ENCODE measurements at places on chromosomes 6 and 20.

GRCh38 chr6:150150821-150151646, 8.2 kb downstream of the PPP1R14C start:
- no peak for DNase-seq

- DNase-seq = no peak
These were observed 194.5 kb upstream of the KHDRBS2 start for GRCh38 chr6:62480544-62480943.

DNA sequence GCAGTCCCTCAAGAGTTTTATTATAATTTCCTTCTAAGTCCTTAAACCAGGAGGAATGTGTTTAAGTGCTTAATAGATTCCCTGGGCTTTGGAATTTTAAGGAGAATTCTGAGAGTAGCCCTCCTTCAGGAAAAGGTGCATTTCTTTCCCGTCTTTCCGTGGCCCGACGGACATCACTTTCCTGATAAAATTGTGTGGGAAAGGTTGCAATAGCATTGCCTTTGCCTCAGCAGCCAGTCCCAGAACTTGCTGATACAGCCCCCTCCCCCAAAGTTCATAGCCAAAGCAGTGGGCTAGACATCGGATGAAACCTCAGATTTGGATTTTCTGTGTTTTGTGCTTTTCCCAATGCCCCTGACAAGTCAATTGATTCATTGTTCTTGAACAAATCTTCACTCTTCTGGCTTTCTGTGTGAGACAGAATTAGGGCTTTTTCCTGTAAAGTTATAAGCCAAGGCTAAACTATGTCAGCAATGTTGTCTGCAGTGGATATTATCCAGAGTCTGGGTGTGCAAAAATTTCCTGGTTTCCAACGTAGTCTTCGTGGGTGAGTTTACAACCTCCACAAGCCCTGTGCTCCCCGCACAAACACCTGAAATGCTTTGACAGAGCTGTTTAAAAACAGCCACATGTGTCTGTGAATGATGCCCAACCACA, 1.1 kb upstream of the SMOC2 start:
- no peak for DNase-seq

- DNase-seq = no peak
These were observed 347.9 kb downstream of the CDH26 start for GRCh38 chr20:60306105-60306504.

GRCh38 chr6:129923530-129924250, 62.6 kb upstream of the TMEM244 start:
- peak; percentile 37 for DNase-seq

- DNase-seq = peak; percentile 68
These were observed 135.1 kb downstream of the TBXT start for GRCh38 chr6:166032366-166033200.

DNA sequence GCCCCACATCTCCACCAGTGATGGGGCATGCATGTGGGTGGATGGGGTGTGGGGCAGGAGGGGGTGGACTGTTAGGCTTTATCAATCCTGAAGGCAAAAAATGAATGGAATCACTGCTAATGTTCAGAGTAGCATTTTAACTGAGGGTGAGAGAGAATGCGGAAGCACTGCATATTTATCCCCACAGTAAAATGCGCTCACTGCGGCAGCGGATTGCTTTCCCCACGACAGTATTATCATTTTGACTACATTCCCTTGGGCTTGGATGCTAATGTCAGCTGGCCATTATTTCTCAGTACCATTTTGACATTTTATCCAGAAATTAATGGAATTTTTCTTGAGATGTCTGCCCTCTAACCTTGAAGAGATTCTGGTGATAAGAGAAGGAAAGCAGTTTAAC, 13.4 kb downstream of the ALDH8A1 start:
- no peak for DNase-seq

GRCh38 chr20:3922223-3922982, 33.2 kb downstream of the PANK2 start:
- DNase-seq = no peak

- DNase-seq = peak; percentile 42
These were observed 3.3 kb downstream of the PLN start for GRCh38 chr6:118551063-118552053.

DNA sequence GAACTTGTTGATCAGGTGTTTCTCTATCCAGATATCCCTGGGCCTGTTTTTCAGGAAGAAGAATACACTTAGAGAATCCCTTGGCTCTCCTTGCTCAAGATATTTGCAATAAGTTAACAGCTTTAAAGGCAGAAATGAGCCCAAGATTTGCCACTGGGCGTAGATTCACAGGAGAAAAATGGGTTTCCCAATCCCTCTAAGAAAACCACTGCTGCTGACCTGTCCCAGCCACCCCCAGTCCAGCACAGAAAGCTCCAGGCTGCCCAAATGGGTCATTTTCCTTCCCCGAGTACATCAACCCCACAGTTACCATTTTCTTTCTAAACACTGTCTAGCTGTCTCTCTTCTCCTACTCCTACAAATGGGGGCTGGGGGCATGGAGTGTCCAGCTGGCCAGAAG, 67.3 kb downstream of the ANKRD60 start:
- no peak for DNase-seq

- DNase-seq = no peak
These were observed 48.7 kb downstream of the KCTD20 start for GRCh38 chr6:36491378-36491965.

DNA sequence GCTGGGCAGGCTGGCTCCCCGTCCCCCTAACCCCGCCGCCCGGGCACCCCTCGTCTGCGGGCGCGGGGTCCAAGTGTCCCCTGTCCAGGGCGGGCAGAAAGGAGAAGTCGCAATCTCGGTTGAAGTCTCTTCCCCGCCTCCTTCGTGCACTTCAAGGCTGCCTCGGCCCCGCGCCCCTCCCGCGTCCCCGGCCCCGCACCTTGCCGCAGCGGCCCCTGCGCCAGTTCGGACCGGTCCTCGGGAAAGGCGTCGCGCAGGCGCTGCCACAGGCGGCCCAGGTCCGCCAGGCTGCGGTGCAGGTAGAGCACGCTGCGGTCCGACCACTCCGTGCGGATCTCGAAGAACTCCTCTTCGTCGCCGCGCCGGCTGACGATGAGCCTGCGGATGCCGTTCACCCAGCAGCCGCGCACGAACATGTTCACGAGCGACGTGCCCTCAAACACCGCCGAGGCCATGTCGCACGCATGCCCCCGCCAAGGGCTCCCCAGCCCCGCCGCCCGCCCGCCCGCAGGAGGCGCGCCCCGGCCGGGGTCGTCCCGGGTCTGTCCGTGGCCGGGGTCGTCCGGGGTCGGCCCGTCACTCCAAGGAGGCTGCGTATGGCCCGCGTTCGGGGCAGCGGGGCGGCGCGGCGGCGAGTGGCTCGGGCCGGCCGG, at the start of gene PXDC1:
Gene PXDC1 (minus strand): TSS at position 637 of the 653 bp plus-strand sequence. CDS start 182 bp downstream, at position 455.
- no peak for DNase-seq

DNA sequence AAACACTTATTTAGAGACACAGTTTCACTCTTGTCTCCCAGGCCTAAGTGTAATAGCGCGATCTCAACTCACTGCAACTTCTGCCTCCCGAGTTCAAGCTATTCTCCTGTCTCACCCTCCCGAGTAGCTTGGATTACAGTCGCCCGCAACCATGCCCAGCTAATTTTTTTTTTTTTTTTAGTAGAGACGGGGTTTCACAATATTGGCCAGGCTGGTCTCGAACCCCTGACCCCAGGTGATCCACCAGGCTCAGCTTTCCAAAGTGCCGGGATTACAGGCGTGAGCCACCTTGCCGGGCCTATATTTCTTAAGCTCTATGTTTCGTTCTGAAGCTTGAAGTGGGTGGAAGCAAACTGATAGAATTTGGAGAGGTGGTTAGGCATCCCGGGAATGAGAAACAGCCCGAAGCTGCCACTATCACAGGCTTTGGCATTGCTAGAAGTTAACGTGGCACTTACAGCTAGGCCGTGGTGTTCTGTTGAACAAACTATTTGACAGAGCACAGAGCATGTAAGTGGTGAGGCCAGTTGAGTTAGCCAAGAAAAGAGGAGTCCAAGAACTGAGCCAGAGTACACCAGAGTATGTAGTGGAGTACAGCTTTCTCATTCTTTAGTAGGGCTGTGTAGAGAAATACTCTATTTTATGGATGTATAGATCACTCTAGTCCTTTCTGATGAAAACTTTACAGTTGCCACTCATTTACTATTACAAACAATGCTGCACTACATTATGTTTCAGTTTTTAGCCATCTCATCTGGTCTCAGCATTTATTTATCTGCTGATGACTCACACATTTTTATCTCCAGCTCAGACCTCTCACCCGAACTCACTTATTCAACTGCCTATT, 62.0 kb upstream of the HFE start:
- no peak for DNase-seq

DNA sequence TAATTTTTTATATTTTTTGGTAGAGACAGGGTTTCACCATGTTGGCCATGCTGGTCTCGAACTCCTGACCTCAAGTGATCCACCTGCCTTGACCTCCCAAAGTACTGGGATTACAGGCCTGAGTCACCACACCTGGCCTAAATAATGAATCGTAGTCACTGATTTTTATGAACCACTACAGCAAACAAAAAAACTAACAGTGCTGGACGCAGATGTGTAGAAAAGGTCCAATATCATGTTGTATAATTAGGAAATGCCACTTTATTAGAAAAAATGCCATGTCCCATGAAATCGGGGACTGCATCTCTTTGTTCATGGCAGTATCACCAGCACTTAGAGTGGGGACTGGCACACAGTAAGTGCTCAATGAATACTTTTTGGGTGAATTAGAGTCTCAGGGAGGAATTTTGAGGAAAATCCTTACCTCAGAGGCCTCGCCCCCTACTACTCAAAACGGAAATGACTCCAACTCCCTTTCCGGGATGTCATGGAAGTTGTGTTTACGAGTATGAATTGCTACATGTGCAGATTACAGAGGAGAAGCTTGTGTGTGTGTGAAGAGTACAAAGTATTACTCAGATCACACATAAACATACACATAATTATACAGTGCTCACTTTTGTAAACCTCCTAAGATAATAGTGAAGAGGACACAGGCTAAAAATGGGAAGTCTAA, 43.6 kb upstream of the FAM50B start:
- DNase-seq = no peak

GRCh38 chr6:54899986-54900385, 53.4 kb downstream of the FAM83B start:
- DNase-seq = no peak

- DNase-seq = no peak
These were observed 107.6 kb downstream of the THBS2 start for GRCh38 chr6:169145991-169146501.

- DNase-seq = no peak
These were observed 96.5 kb downstream of the HFE start for GRCh38 chr6:26183581-26184366.

DNA sequence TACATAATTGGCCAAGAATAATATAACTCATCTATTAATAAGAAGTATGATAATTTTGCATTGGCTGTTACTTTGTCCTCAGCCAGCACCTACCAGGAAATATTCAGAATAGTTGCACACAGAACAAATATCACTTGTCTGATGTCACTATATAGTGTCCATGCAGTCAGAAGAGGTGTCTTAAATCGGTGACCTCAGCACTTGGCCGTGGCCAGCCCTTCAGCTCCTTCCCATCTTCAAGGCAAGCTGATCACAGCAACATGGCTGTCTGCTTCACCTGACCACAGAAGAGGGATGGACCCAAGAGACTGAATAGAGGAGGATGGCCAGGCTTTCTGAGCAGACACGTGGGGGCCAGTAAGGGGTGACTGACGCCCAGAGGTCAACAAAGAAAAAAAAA, 22.2 kb downstream of the PDE10A start:
- DNase-seq = no peak

DNA sequence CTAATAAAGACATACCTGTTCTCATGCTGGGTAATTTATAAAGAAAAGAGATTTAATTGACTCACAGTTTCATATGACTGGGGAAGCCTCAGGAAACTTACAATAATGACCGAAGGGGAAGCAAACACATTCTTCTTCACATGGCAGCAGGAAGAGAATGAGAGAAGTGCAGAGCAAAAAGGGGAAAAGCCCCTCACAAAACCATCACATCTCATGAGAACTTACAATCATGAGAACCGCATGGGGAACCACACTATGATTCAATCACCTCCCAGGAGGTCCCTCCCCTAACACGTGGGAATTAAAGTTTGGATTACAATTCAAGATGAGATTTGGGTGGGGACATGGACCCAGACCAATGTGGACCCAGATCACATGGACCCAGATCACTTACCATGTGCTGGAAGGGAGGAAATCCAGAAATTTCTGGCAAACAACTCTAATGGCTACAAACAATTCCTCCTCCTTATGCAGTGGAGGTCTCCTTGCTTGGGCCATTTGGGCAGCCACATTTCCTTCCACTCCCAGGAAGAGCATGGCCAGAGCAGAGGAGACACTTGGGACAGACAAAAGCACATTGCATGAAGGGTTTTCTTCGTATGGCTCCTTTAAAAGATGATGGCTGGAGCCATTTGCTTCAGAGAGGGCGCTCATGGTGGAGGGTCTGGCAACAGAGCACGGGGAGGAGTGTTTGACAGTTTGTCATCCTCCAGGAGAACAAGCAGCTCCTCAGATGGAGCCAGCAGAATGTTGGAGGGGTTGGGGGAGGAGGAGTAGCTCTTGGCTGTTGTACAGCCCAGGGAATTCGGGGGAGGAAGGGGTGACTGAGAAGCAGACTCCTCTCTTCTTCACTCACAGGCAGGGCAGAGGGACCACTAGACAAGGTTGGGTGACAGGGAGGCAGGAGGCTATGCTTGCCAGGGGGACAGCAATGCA, 30.4 kb downstream of the SERPINB9 start:
- no peak for DNase-seq

- DNase-seq = no peak
These were observed 318.0 kb downstream of the GRIK2 start for GRCh38 chr6:101711518-101711917.

Data from AG04449 (cell line).